ENCODE measurements at places on chromosomes 1 and 21. TPM values are rescaled to one million over a fixed set of nuclear protein-coding genes. Genes with fewer than 3 reads are reported as not detected.

GRCh38 chr1:17274186-17275170 lies 25.6 kb downstream of the PADI3 start:
- DNase-seq = peak; percentile 59

GRCh38 chr21:19420565-19420964 lies 1017.0 kb upstream of the TMPRSS15 start:
- no peak for DNase-seq

GRCh38 chr1:233208687-233209086 lies 86.8 kb downstream of the PCNX2 start:
- no peak for DNase-seq

- no peak for DNase-seq
Observed at GRCh38 chr1:73593364-73593763, 604.6 kb downstream of the LRRIQ3 start.

GRCh38 chr1:206829875-206830274 lies 35.5 kb upstream of the IL20 start:
- no peak for DNase-seq

GRCh38 chr1:183242556-183242955 lies 56.5 kb downstream of the LAMC2 start:
- DNase-seq = no peak

GRCh38 chr1:168643152-168643551 lies 66.7 kb downstream of the XCL1 start:
- no peak for DNase-seq

- DNase-seq = peak; percentile 91
Observed at GRCh38 chr1:162847839-162848453, 13.0 kb downstream of the CCDC190 start.

The KLHDC7A gene
- 3.9 TPM for polyA plus RNA-seq

The FAM43B gene
- polyA plus RNA-seq = 0.88 TPM

The HTR6 gene
- polyA plus RNA-seq = 0.95 TPM

The AMPD1 gene
- polyA plus RNA-seq = not detected

The NFASC gene
- polyA plus RNA-seq = 6.9 TPM
